ENCODE measurements at places on chromosomes 1 and 21.

DNA sequence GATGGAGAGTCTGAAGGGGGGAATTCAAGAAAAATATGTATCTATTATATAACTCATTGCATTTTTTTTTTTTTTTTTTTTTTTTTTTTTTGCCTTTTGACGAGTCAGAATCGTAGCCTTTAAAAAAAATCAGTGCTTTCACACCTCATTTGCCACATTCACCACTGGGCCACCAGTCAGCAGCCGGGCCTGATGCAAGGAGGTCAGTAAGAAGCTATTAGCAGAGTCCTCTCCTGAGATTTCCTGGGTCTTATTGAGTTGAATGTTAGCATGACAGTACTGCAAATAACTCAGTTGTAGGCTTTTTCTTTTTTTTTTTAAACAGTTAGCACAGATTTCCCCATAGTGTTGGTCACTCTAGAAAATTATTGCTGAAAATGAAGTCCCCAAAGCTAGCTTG is 139.8 kb downstream of the SPATA17 start:
- DNase-seq, result no peak

- no peak for DNase-seq
These were observed 58.8 kb upstream of the LMO4 start for GRCh38 chr1:87269921-87270320.

DNA sequence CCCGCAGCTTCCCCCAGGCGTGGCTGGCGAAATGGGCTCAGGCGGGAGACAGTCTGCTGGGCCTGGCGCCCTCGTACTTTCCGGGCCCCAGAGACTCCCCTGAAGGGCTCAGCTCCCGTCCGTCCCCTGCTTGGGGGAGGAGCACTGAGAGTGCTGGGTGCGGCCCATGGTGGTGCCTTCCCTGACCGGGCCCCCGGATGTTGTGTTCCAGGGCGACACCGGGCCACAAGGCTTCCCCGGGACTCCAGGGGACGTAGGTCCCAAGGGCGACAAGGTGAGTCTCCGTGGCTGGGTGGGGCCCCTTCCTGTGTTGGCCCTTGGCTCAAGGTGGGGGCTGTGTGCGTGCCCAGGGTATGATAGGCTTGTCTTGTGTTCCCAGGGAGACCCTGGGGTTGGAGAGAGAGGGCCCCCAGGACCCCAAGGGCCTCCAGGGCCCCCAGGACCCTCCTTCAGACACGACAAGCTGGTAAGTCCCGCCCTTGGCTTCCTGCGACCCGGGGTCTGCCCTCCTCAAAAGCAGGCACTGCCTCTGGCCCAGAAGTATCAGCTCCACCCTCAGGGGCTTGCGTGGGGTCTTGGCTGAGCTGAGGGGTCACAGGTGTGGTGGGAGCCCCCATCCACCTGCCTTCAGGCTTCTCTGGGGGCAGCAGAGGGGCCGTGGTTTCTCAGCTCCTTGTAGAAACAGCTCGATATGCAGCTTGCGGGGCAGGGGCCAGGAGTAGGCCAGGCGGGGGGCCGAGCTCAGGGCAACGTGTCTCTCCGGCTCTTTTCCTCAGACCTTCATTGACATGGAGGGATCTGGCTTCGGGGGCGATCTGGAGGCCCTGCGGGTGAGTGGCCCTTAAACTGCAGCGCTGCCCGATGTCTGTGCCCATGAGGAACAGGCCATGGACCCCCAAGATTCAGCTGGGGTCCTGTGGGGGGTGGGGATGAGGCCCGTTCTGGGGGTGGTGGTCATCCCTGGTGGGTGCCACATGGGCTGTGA is 62.3 kb downstream of the SLC19A1 start:
- no peak for DNase-seq

GRCh38 chr1:180462102-180462501 is 40.3 kb downstream of the ACBD6 start:
- DNase-seq, result no peak

- no peak for DNase-seq
These were observed 648 bp downstream of the ATP1A1 start for GRCh38 chr1:116373431-116374352.
